ENCODE measurements at places on chromosomes 16 and 17.

DNA sequence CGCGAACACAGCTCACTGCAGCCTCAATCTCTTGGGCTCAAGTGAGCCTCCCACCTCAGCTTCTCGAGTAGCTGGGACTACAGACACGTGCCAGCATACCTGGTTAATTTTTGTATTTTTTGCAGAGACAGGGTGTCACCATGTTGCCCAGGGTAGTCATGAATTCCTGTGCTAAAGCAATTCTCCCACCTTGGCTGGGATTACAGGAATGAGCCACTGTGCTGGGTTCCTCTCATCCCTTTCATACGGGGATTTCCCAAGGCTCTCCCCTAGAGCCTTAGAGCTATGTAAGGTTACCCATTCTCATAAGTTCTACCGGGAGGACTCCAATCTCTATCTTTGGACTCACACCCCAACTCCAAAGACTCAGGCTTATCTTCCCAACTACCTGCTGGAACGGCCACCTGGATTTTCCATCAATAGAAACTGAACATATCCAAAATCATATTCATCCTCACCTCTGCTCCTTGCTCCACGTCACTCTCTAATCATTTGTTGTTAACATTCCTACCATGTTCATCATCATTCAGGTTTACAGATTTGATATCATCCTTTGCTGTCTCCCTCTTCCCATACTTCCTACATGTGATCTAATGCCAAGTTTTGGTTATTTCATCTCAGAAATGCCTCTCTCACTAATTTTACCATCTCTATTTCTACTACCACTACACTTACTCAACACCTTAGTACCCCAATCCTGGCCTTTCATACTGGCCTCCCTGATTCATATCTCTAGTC, 92.5 kb downstream of the NCOR1 start:
- DNase-seq: no peak

- DNase-seq: no peak
Measured at GRCh38 chr16:16905850-16906249, 526.9 kb downstream of the NPIPA7 start.

DNA sequence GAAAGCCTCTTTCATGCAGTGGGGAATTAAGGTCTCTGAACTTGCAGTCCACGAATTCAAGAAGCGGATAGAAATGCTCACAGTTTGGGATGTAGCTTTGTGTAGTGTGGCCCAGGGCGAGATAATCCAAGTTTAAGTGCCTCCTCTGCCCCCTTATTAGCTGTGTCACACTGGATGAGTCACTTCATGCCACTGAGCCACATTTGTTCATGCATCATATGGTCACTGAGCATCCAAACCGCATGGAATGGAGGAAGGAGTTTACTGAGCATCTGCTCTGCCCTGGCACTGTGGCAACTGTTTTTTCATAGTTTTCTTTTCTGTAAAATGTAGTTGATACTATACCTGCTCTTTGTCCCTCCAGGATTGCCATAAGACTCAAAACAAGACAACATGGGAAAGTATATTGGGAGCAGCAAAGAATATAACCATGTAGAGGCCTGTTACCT, 15.1 kb upstream of the DHX8 start:
- no peak for DNase-seq

DNA sequence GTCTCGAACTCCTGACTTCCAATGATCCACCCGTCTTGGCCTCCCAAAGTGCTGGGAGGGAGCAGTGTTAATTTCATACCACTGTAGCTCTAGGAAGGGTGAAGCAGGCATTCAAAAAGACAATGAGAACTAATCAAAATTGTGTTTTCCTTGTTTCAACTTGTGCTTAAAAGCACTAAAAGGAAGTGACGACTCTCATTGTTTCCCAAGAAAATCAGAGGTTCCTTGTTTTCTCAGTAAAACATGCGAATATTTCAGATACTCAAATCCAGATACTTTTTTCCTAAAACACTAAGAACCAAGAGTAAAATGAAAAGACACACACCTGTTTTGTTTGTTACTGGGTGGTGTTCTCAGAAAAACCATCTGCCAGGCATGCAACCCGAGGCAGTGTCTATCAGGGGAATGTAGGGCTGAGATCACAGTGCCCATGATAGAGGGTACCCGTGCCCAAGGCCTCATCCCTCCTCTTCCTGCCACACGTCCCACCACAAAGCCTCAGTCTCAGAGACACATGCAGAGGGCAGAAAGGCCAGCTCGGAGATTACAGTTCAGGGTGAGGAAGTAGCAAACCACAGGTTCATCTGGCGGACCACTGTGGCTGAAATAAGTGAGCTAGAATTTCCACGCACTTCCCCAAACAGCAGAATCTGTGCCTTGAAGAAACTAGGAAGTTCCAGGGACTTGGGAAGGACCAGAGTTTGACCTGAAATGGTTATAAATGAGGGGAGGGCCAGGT, 33.7 kb downstream of the GINS3 start:
- no peak for DNase-seq

GRCh38 chr16:79685871-79686270, 85.3 kb upstream of the MAF start:
- no peak for DNase-seq

- DNase-seq: no peak
Measured at GRCh38 chr16:49061137-49061714, 220.4 kb downstream of the CBLN1 start.

DNA sequence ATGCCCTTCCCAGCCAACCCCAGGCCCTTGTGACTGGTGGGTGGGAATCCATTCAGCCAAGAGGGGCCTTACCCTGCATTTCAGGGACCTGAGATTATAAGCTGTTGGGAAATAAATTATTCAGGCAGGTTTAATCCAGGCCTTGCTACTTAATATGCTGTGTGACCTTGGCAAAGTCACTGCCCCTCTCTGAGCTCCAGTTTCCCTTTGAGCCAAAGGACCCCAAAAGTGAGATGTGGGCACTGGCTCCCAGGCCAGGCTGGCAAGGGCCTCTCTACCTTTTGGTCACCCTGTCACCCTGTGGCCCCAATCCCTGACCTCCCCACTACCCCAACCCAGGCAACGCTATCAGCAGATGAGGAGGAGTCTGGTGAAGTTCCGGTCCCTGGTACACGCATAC, 33.9 kb downstream of the MYO15A start:
- DNase-seq: no peak

DNA sequence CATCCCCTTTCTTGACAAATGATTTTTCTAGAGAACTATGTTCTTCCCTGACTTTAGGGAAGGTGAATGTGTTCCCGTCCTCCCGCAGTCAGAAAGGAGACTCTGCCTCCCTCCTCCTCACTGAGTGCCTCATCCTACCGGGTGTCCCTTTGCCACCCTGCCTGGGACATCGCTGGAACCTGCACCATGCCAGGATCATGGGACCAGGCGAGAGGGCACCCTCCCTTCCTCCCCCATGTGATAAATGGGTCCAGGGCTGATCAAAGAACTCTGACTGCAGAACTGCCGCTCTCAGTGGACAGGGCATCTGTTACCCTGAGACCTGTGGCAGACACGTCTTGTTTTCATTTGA, 7.4 kb downstream of the NAT9 start:
- no peak for DNase-seq

DNA sequence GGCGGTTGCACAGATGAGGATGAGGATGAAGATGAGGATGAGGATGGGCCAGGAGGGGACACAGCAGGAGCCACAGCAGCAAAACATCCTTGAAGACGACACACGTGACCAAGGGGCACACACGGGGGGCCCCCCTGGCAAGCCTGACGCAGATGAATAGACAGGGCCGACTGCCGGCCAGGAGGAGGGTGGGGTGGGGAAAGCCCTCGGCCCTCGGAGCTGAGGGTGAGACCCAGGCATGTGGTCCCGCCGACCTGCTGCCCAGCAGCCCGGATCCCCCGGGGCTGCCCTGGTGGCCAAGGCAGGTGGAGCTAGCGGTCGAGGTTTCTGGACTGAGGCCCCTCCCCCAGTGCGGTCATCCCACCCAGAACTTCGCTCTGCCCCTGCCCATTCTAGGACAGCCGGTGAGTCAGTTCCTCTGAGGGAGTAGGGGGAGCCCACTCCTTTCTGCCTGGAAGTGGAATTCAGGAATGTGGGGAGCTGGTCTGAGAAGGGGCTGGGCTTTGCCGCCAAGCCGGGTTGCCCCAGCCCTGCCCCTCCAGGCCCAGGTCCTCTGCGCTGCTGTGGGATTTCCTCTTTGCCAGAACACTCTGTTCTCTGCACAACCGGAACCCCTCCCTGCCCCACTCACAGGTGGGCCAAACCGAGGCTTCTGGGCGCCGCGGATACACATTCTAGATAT, 9.9 kb downstream of the CYGB start:
- DNase-seq: no peak

Data from NCI-H1092 (cell line).